ENCODE measurements at places on chromosomes 2 and 18.

DNA sequence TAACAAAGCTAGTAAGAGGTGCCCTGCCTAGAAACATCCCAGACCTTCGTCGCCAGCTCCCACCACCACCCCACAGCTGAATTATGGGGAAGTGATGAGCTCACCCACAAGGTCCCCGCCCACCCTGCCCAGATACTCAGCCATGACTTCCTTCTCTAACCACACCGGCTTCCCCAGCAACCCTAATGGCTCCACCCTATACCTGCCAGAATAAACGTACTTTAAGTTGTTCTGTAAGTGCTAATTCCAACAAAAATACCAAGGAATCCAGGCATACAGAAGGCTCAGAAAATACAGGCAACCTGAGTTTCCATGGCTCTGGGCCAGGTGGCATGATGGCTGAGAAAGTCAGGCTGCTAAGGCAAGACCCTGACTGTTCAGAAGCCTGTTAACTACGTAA lies 39.1 kb downstream of the TMEM163 start:
- DNase-seq, result no peak

- no peak for DNase-seq
These were observed 8.1 kb upstream of the BOLA3 start for GRCh38 chr2:74155830-74156229.

- no peak for DNase-seq
These were observed 80.4 kb downstream of the CELF4 start for GRCh38 chr18:37484983-37485834.

DNA sequence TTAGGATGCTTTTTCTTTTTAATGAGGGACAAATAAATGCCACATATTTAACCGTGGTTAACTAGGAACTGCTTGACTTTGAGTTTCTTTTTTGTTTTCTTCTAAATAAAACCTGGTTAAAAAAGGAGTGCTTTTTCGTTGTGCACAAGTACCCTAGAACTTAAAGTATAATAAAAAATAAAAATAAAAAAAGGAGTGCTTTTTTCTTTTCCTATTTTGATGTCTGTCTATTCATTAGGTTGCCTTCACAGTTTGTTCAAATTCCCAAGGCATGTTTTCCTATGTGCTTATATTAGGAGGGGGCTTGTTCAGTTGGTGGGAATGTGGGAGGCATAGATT lies 4.4 kb downstream of the FOSL2 start:
- no peak for DNase-seq

DNA sequence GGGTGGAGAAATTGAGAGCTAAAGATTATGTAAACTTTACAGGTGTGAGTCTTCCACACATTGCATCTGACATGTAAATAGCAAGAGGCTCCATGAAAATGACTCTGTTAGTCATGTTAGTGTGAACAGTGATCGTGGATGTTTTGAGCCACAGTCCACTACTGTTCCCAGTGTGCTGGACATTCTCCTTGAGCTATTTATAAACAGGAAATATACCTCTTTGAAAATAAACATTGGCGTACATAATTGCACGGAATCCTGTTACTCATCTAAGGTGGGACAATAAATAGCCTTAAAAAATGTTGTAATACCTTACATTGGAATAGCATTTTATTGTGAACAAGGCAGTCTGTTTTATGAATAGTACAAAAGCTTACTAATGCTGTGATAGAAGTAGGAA lies 37.0 kb downstream of the LIMS1 start:
- DNase-seq, result no peak

GRCh38 chr2:230738924-230739323 lies 26.3 kb downstream of the CAB39 start:
- no peak for DNase-seq

DNA sequence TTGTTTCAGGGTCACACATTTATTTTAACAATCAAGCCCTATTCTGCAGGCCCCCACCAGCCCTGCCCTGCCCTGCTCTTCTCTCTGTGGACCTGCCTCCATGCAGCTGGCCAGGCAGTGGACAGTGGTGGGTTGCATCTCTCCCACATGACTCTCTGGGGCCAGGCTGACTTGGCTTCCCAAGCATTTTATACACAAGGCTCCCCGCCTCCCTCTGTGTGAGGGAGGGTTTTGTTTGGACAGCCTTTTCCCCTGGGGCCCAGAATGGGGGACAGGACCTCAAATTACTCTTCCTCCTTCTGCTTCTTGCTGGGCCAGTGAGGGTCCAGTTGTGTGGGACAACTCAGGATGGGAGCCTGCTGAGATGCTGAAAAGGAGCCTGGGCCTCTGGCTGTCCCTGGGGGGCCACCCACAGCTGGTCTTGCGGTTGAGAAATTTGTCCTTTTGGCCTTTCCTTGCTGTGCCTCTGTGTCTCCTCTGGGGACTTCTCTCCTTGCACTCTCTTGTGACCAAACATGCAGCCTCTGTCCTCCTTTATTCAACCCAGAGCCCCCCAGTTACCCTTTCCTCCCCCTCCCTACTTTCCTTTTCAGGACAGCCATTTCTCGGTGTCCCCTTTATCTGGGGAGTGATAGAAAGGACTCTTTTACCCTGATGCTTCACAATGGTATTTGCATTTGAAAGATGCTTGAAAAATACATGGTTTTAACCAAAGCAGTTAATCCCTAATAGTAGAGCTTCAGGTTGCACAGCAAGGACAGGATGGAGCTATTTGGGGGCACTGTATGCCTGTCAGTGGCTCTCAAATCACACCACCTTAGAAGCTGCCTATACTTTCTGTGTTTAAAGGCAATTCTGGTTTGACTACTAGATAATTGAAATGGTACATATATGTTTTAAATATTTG lies 151.1 kb downstream of the FHOD3 start:
- DNase-seq, result no peak

- no peak for DNase-seq
These were observed 73.6 kb downstream of the VWA3B start for GRCh38 chr2:98160554-98160953.

DNA sequence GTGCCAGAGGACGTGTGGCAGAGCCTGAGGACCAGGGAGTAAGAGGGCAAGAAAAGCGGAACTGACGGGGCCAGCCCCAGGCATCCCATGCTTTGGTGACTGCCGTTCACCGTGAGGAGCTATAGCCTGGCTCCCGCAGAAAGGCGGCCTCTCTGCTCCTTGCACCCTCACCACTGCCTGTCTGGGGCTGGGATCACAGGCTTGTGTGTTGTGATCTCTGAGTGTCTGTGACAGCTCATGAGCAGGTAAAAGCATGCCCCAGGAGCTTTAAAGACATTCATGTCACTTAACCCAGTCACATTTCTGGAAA lies 266.8 kb upstream of the RAB6C start:
- no peak for DNase-seq

DNA sequence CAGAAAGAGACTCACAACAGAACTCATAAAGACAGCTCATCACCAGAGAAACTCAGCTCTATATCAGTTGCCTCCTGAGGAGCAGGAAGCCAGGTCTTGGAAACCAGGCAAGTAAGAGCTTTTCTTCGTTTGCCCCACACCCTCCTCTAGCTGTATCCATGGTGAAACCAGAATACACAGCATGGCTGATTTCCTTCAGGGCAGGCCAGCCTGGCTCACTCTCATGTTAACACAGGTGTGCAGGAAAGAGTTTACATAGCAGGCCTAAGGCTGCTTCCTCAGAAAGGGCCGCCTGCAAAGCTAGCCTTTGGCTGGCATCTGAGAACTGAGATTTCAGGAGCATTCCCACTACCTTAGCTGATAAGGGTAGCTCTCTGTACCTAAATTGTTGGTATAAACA lies 65.7 kb downstream of the KLHL14 start:
- no peak for DNase-seq

DNA sequence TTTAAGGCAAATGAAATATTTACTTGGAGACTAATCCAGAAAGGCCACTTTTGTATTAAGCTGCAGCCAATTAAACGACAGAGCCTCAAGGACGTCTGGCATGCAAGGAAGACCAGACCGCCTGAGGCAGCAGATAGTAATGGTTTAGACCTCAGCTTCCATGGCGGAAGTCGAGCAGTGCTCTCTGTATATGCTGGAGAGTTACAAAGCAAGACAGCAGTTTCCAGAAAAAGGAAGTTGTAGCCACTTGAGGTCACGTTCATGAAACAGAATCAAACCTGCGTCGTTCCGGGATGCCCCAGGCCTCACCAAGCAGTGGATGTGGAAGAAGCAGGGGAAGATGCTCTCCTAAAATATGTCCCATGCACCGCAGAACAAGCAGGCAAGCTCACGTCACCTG lies 142.0 kb downstream of the PTGR3 start:
- no peak for DNase-seq
